ENCODE measurements at places on chromosomes 12 and 14.
A peak's percentile ranks its signal among the peaks of the same experiment; 100 is the strongest.

DNA sequence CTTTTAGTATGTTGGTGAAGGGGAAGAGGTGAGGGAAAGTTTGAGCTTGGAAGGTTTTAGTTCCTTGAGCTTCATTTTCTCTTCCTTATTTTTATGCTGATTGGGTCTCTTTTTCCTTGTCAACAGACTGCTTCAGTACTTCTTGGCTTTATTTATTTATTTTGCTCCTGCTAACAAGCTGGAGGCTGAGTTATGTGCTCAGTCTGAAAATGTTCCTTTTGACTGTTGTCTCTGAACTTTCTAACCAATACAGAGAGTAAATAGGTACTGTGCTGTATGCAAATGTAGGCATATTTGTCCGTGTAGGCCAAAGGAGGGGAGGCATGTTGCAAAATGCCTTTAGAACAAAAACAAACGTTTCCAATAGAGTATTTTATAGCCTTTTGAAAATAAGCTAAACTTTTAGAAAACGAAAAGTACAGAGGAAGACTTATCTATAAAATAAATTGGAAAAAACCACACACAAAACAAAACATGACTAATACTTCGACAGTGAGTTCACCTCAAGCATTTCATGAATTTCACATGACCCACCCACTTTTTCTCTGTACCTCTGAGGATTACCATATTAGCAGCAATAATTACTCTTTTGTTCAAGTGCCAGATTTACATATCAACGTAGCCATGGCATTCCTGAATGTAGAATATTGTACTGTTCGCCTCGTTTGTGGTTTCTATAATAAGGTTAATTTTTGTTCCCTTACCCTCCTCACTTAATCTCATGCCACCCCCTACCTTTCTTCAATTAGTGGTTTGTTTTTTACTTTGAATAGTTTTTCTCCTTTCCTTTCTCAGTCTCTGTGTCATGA, 4.7 kb upstream of the CREBL2 start:
- peak; percentile 53 for DNase-seq

- DNase-seq, result no peak
Measured at GRCh38 chr12:108752387-108752786, 21.1 kb upstream of the CORO1C start.

DNA sequence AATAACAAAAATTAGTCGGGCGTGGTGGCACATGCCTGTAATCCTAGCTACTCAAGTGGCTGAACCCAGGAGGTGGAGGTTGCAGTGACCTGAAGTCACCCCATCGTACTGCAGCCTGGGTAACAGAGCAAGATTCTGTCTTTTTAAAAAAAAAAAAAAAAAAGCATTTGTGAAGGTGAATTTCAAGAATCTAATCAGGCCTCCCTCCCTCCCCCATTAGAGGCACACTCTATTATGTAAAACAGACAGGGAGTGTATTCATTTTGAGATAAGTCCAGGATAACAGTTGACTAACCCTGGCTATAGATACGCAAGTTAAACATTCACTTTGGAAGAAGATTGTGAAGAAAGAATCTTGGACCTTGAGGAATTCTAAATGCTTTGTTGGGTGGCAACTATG, 2.9 kb downstream of the RESF1 start:
- DNase-seq, result no peak

- DNase-seq, result no peak
Measured at GRCh38 chr12:104588921-104589590, 132.3 kb downstream of the CHST11 start.

DNA sequence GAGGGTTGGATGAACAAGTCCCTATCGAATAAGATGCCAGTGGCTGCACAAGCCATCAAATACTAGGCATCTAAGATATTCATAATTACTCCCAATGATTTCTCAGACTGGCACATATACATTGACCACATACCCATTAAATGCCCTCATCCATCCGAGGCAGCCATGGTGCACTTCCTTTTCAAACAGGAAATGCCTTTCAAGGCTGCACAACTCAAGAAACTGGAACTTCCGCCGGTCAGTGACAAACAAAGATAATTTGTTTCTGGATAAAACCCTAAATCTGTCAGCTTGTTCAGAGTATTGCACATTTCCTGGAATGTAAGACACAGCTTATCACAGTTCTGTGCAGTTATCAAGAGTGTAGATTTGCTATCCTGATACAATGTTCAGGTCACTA, 203.7 kb downstream of the RMST start:
- no peak for DNase-seq

- DNase-seq, result no peak
Measured at GRCh38 chr12:48121522-48121921, 2.4 kb downstream of the PFKM start.

DNA sequence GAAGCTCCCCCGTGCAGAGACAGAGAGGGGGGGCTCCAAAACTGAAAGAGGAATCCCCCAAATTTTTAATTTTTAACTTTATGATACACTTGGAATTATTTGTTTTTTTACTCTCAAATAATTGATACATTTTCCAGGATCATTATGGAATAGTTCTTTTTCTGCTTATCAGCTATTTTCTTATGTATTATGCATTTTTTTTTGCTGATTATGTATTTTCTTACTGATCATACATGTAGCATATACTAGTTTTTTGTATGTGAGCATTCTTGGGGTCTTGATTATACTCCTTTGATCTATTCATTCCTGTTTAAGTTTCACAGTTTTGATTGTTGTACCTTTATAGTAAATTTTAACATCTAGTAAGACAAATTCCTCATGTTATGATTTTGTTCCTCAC, 55.5 kb upstream of the LDHB start:
- no peak for DNase-seq

DNA sequence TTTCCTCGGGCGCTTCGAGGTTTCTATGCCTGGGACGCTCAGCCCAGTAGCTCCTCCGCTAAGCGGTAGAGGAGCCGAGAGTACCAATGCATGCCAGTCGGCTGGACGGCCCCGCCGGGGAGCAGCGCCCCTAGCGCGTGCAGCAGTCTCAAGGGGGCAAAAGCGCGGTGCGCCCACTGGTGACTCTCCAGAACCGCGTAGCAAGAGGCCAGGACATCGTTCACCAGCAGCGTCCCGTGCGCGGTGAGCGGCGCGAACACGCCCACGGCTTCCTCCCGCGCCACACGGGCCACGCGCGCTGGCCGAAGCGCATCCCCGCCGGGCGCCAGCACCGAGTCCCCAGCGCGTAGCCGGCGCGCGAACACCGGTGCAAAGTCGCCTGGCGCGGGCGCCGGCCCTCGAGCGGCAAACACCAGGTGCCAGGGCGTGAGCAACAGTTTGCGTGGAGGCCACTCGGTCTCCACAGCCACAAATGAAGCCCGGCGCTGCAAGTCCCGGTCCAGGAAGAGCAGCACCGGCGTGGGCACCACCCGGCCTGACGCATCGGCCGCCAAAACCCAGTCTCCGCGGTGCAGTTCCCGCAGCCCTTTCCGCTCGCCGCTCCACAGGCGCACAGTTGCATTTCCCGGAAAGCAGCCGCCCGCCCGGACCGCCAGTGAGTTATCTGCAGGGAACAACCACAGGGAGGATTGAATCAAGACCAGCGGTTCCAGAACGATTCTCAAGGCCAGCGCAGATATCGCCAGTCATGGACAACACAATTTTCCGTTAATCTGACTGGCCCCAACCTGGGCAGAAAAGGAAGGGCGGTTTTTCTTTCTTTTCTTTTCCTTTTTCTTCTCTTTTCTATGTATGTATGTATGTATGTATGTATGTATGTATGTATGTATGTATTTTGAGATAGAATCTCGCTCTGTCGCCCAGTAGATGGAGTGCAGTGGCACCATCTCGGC, 4.5 kb downstream of the DHH start:
- DNase-seq, result no peak

DNA sequence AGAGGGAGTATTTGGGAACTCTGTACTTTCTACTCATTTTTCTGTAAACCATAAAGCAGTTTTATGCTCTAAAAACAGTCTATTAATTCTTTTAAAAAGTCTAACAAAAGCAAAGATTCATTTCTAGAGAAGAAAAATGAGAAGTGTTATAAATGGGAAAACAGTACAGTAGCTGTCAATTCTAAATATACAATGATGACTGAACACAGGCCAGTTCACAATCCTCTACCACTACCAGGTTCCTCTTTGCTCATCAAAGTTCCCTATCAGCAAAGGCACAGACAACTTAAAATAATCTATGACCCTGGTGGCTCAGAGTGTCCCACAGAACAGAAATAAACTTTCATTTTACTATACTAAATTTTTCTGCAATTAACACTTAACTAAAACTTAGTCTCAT, 12.5 kb downstream of the NAA25 start:
- peak; percentile 47 for DNase-seq

- no peak for DNase-seq
Measured at GRCh38 chr14:49870908-49871307, 18.3 kb upstream of the NEMF start.

DNA sequence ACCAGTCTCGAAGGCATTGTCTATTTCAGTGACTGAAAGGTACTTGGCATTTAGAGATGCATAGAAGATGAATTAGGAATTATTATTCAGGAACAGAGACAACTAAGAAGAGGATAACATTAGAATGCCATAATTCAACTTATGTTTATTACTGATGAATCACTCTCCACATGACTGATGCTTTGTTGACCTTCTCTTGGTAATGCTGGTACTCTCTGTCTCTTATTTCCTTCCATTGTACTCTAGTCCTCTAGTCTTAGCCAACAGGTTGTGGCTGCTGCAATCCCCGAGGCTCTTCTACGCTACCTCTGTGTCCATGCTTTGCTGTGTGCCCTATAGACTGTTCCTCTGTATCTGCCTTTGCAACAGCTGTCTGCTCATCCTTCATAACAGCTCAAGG, 652.9 kb downstream of the NRXN3 start:
- no peak for DNase-seq

DNA sequence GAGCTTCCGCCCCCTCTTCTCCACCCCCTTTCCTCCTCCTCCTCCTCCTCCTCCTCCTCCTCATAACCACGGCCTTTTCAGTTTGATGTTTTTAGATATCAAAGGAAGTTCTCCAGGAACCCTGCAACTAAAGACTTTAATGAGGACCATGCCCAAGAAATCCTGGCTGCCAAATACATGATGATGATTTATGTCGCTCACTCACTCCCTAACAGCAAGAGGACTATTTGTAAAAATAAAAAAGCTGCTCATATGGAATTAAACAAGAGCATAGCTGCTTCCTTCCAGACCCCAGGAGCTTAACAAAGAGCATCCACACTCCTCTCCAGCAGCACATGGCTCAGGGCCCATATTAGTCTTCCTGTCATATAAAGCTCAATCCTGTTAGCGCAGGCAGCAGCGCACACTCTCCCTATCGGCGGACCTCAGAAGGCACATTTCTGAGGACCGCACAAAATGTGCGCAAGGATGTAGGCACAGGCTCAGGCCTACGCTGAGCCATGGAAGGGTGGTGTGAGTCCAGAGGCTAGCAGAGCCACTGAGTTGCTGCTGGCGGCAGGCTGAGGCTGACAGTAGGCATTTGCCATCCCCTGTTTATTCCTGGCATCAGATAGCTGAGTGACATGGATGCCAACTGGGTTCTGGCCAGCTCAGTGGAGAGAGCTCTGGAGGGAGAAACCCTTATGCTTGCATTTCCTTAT, 232.8 kb downstream of the MSRB3 start:
- no peak for DNase-seq

GRCh38 chr12:96441816-96442215, 41.6 kb upstream of the CDK17 start:
- no peak for DNase-seq

DNA sequence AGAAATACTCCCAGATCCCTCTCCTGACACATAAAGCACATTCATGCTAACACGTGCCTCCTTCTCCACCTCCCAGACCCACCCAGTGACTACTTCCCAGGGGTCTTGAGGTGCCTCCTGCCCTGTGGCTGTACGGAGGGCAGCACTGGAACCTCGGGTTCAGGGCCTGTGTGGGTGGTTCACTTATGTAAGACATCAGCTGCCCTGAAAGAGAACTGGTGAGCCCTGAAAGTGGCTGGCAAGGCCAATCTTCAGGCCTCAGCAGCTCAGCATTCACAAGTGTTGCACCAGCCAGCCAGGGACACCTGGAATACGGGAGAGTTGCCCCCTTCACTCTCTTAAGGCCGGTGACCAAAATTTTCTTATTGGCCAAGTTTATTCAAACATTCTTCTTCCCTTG, 38.9 kb upstream of the NTF3 start:
- DNase-seq, result no peak

- DNase-seq, result no peak
Measured at GRCh38 chr12:30820406-30820946, 65.7 kb upstream of the CAPRIN2 start.

- DNase-seq, result no peak
Measured at GRCh38 chr12:102567031-102567985, 86.9 kb upstream of the IGF1 start.

DNA sequence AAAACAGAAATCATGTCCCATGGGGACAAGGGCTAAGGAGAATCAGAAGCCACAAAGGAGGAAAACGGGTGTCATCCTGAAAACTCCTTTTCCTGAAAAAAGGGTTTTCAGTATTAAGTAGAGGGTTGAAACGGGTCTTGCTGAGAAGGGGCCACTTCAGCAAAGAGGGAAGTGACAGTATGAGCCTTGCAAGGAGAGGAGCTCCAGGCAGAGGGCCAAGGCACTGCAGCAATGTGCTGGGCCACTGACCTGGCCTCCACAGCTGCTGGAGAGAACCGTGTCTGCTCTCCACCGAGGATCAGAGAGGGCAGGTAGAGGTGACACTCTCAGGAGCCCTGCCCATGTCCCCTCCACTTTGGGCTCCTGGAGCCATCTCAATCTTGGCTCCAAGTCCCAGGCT, 103.3 kb downstream of the NCOR2 start:
- DNase-seq, result no peak

DNA sequence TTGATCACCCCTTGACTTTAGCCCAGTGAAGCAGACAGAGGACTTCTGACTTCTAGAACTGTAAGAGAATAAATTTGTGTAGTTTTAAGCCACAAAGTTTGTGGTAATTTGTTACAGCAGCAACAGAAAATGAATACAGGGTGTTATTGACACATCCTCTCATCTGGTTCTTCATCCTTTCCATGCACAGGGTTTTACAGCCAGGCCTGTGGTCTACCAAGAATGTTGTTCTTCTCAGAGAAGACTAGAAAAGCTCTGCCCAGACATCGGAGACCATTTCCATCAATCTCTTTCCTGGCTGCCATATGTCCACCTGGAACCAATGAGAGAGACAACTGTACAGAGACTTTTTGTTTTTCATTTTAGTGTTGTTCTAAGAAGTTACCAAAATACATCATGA, 308.2 kb upstream of the AMIGO2 start:
- no peak for DNase-seq

DNA sequence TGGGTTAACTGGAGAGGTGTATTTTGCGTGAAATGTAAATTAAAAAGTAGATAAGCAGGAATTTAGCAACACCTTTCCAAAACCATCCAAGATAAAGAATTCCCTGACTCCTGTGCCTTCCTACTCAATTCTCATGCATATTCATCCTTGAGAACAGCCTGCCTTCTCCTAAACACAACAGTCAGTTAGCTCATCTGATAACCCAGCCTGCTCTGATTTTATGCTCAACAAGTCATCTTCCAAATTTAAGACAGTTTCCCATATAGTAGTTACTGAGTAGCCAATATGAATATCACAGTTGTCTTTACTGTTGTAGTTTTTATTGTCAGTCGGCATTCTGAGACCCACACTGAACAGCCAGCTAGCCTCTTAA, 27.1 kb downstream of the CPNE8 start:
- no peak for DNase-seq

All from GM12878 (cell line).